ENCODE measurements at places on chromosomes 3 and 15.
A peak's percentile ranks its signal among the peaks of the same experiment; 100 is the strongest.

GRCh38 chr3:189659571-189659970 is 28.4 kb downstream of the TP63 start:
- DNase-seq: no peak

- no peak for DNase-seq
Measured at GRCh38 chr3:71035314-71035713, 548.2 kb downstream of the FOXP1 start.

- no peak for DNase-seq
Measured at GRCh38 chr3:181497358-181497757, 214.4 kb upstream of the SOX2 start.

GRCh38 chr3:102480139-102480538 is 45.3 kb downstream of the ZPLD1 start:
- DNase-seq: no peak

DNA sequence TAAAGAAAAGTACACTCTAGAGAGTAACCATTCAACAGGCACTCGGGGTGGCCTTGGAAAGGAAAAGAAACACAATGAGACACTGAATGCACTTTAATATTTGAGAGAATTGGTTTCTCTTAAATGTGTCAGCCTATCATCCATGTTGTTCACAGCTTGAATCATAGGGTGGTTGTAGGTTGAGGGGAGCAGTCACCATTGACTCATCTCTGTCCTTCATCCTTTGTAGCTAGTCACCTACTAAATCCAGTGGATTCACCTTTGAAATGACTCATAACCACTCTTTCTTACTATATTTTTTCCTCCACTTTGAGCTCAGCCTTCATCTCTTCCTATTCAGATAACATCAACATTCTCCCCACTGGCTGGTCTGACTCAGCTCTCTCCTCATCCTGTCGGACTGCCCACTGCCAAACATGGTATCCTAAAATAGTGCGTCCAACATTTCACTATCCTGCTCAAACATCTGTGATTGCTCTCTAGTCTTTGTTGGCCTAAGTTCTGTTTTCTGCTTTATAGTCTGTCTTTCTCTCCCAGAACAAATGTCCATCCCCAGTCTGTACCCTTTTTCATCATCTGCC is 182.7 kb upstream of the GADL1 start:
- DNase-seq: peak; percentile 19

GRCh38 chr15:89475661-89476060 is 20.7 kb downstream of the RHCG start:
- DNase-seq: no peak

DNA sequence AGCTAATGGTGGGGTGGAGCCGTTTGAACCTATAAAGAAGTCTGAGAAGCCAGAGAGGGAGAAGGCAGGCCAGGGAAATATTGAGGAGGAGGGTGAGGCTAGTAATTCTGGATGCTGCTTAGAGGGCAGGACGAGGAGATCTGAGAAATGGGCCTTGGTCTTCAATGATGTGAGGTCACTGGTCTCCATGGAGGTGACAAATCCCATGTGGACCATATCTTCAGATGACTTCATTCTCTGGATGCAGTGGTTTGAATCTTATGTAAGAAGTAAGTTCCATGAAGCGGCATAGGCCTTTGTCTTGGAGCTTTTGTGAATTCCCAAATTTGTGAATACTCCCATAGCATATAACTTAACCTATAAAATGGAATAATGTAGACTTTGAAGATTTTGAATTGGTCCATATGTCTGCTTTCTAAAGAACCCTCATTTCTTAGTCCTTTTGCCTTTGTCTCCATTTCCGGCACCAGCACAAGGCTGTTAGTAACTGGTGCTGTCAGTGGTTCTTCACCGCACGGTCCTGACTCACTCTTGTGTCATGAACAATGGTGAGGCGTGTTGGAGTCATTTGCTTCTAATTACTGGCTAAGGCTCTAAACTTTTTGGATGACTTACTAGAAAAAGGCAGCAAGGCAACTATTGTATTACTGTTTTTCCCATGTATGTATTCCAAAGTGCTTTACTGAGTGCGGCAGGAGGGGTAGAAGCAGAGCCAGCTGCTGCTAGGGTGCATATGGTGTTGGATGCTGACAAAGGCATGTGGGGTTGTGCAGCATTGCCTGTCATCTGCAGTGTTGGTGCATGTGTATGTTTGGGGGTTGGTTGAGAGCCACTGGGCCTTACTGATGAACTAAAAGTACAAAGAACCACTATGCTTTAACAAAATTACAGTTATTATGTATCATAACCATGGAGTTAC is 279.3 kb upstream of the C2CD4B start:
- no peak for DNase-seq

DNA sequence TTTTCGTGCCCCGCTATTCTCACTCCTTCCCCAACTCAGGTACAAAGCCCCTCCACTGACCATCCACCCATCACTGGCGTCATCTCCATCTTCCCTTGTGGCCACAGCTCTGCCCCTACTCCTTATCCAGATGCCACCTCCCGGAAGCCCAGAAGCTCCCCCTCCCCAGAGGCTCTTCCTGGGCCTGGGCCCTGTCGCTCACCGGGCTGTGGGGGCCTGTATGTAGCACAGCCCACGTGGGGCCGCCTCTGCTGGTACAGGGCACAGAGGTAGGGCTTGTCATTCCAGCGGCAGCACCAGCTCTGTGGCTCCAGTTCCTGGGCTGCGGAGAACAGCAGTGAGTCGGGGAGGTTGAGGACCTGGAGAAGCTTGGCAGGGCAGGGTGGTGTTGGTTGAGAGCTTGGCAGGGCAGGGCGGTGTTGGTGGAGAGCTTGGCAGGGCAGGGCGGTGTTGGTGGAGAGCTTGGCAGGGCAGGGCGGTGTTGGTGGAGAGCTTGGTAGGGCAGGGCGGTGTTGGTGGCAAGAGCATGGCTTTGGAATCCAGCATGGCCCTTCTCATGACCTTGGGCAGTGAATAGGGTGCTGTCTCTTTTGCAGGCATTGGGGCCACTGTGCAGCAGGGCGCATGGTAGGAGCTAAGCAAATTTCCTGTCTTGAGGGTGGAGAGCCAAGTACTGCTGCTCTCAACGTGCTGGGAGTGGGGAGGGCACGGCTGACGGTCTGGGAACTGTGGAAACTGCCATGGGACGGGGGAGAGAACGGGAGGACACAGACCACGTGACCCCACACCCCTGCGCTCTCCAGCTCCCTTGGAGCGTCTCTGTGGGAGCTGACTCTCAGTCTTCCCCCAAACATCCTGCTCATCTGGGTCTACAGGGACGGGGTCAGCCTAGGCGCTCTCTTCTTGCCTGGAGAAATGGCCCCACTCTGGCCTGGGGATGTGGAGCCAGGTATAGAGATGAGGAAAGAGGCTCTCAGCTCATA is 43.4 kb downstream of the MUC20 start:
- DNase-seq: no peak

DNA sequence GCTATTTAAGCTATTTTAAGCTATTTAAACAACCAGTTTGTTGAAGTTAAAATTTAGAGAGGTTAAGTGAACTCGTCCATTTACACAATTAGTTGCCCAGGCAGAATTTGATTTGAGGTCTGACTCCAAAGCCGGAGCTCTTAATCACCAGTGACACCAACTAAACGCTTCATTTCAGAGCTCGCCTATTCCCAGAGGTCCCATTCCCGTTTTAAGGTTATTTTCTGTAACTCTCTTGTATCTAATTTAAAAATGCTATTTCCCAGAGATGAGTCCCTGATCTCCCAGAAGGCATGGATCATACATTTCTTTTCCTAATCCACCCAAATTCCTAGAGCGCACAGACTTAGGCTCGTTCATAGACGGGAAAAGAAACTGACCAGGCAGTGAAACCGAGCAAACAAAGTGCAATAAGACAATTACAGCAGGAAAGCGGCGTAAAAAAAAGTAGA is 904 bp upstream of the MCTP2 start:
- DNase-seq: no peak

- DNase-seq: no peak
Measured at GRCh38 chr3:88078932-88079331, 19.9 kb downstream of the ZNF654 start.

- peak; percentile 4 for DNase-seq
Measured at GRCh38 chr3:177281292-177282118, 84.2 kb upstream of the TBL1XR1 start.
